Stimulated activated memory B cell treated with anti-CD40 and anti-IgM and Interleukin-4, amounts not matched to agents 10 μg/mL and 1 μg/mL and 100 μg/mL, for 72 hours (primary cell): ENCODE measurements at places on chromosomes 6 and 20.

GRCh38 chr6:154928325-154928922 lies 66.7 kb upstream of the TIAM2 start:
- ATAC-seq: peak; percentile 56

- no peak for ATAC-seq
Measured at GRCh38 chr6:111676383-111676782, 70.7 kb upstream of the TRAF3IP2 start.

- ATAC-seq: no peak
Measured at GRCh38 chr6:158556113-158556512, 3.8 kb upstream of the TMEM181 start.

- peak; percentile 28 for ATAC-seq
Measured at GRCh38 chr6:36742146-36742545, 44.5 kb downstream of the RAB44 start.

DNA sequence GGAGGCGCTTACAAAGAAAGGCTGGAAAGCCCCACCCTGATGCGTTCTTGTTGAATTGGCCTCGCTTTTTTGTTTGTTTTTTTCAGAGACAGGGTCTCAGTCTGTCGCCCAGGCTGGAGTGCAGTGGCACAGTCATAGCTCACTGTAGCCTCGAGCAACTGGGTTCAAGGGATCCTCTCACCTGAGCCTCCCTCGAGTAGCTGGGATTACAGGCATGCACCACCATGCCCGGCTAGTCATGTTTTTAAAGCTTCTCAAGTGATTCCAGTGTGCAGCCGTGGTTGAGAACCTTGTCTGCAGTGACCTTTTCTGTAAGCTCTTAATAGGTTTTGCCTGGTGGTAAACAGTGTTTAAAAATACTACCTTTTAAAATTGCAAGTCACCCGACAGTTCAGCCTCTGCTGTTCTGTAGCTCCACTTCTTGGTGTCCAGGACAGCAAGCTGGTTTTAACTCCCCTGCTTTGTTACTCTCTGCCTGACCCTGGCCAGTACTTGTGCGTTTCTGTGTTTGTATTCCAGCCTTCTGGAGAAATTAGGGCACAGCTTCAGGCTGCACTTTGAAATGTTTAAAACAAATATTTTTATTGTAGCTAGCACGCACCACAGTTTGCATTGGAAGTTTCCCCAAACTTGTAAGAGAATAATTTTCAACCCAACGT lies 54.4 kb downstream of the KDM1B start:
- no peak for ATAC-seq

GRCh38 chr20:57938158-57939108 lies 228.6 kb upstream of the PMEPA1 start:
- ATAC-seq: no peak

DNA sequence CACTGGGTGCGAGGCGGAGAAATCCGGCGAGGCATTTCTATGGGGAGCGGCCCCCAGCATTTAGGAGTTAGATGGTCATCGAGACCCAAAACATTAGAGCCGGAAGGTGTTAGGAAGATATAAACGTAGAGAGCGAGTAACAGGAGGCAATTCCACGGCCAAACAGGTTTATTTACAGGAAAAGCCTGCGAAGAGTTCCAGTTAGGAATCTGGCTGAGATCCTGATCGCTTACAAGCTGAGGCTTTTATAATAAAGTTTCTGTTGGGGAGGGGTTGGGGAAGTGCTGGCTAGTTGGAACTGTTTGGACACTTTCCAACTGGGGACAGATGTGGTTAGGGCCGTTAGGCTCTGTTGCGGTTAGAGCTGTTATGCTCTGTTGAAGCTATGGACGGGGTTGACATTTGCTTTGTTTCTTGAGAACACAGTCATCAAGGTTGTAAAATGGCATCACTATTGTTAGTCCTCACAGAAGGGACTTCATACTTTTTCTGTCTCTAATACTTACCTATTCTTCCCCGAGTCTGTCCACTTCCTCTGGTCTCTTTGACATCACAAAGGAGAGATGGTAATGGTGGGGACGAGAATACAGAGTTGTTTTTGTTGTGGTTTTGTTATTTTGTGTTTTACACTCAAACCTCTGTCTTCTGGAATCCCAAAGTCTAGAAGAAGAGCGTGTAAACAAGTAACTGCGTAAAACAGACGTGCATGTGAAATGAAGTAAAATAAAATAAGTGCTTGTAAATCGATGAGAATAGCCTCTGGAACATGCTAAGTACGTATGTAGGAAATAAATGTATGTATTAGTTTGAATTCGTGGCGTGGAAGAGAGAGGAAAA lies 554 bp upstream of the ZSCAN31 start:
- peak; percentile 85 for ATAC-seq

DNA sequence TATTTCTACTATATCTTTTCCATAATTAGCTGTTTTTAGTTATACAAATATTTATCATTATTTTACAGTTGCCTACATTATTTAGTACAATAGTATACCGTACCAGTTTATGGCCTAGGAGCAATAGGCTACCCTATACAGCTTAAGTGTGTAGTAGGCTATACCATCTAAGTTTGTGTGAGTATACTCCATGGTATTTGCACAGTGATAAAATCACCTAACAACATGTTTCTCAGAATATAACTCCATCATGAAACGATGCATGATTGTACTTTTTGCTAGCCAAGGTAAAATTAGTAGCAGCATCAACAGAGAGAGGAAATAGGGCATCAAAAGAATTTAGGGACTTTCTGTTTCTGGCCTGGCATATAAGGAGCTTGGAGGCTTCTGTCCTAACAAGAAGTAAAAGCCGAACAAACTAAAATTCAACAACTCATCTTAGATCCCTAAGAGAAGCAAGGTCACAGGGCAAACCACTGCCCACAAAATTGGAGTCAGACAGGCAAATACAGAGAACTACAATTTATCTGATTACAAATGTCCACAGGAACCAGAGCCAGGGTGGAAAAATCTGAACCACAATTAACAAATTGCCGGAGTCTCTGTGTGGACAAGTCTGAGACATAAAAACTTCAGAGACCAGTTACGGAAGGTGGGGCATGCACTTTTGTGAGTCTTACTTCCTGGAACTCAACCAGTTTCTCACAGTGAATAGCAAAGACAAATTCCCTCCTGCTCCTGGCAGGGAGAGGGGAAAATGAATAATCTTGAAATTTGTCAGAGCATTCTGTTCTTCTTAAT lies 671.4 kb downstream of the RFPL4B start:
- no peak for ATAC-seq

DNA sequence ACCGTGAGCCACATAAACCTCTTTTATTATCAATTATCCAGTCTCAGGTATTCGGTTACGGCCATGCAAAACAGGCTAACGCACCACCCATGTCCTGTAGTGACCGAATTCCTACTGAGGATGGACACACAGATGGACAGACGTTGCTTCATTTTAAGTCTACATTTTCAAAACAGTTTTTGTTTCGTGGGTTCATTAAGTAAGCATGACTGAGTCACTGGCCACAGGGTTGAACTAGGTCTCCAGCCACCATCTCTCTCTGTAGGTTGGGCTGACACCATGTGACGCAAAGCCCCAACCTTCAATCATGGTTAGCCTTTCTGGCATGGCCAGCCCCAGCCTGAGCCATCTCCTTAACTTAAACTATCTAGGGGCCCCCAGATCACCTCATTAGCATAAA lies 110.0 kb upstream of the SLC22A23 start:
- ATAC-seq: no peak

DNA sequence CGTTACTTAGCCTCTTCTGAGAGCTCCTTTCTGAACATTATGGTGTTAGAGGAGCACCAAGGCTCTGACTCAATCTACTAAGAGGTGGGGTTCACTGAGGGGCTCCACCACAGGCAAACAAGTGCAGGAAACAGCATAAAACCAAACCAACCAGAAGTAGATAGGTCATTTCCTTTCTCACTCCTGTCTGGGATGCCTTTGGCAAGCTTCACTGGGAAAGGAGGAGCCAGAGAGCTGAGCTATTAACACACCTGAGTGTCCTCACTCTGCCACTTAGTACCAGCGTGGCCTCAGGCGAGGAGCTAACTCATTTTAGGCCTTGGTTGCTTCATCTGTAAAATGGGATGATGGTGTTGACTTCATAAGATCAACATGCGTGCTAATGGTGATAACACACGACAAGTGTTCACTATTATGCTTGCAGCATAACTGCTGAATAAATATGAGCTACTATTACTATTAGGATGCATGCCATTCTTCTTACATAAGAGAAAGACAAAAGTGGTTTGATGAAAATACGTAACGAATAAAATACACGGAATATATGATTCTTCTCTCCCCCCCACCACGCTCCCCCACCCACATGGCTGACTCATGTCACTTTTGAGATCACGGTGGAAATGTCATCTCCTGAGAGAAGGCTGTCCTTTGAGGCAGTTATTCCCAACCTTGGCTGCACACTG lies 185.4 kb downstream of the BCAS1 start:
- ATAC-seq: no peak

DNA sequence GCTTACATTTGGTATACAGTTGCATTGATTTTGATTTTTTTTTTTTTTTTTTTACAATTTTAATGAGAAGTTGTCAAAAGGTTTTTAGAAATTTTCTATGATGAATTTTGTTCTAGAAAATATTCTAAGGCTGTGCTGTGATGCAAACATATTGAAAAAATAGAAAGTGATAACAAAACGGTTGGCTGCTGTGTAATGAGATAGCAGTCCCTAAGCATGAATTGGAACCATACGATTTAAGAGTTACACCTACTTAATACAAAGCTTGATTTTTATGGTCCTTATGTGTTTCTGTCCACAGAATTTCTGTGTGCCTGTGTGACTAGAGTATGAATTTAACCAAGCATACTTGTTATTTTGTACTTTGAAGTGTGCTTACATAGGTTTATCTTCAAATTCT lies 12.1 kb downstream of the HIVEP1 start:
- no peak for ATAC-seq

- no peak for ATAC-seq
Measured at GRCh38 chr20:12966468-12967085, 42.2 kb upstream of the SPTLC3 start.

- ATAC-seq: no peak
Measured at GRCh38 chr6:73157870-73158269, 67.4 kb downstream of the KHDC1L start.

GRCh38 chr20:63667858-63668257 lies 9.7 kb downstream of the RTEL1 start:
- ATAC-seq: peak; percentile 55

DNA sequence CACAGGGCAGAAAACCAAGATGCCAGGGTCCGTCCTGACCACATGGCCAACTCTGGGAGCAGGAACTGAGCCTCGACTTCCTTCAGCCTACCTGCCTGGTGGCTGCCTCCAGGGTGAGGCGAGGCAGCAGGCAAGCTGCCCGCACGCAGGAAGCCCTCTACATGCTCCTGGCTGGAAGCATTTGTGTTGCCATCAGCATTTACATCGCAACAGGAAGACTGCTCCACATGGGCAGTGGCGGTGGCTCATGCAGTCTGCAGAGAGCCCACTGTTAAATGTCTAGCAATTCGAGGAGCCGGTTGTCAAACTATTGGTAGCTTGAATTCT lies 233.8 kb downstream of the SYNDIG1 start:
- ATAC-seq: no peak

DNA sequence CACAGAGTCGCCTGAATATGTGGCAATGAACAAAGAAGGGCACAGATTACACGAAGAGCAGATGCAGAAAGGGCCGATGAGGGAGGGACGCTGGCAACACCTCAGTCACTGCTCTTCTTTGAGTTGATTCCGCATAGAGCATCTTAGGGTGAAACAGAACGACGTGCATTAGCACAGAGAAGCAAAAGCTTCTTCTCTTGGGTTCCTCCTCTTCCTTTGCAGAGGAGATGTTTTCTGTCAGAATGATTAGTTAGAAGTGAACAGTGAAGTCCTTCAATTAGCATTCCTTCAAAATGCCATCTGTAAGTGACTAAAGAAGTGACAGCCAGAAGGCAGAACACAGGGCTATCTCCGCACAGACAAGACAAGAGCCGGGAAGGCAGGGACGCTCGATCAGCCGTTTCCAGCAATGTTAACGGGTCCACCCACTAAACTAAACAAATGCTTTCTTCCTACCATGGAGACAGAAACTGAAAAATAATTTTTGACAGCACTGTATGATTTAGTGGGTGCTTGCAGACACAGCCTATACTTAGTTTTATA lies 219.8 kb upstream of the AGPAT4 start:
- no peak for ATAC-seq

GRCh38 chr20:2866236-2866635 lies 7.0 kb upstream of the PTPRA start:
- ATAC-seq: no peak

DNA sequence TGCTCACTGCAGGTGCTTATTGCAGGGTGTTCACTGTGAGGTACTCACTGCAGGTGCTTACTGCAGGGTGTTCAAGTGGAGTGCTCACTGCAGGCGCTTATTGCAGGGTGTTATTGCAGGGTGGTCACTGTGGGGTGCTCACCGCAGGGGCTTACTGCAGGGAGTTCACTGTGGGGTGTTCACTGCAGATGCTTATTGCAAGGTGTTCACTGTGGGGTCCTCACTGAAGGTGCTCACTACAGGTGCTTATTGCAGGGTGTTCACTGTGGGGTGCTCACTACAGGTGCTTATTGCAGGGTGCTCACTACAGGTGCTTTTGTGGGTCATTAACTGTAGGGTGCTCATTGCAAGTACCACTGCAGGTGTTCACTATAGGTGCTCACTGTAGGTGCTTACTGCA lies 20.2 kb downstream of the APMAP start:
- no peak for ATAC-seq

DNA sequence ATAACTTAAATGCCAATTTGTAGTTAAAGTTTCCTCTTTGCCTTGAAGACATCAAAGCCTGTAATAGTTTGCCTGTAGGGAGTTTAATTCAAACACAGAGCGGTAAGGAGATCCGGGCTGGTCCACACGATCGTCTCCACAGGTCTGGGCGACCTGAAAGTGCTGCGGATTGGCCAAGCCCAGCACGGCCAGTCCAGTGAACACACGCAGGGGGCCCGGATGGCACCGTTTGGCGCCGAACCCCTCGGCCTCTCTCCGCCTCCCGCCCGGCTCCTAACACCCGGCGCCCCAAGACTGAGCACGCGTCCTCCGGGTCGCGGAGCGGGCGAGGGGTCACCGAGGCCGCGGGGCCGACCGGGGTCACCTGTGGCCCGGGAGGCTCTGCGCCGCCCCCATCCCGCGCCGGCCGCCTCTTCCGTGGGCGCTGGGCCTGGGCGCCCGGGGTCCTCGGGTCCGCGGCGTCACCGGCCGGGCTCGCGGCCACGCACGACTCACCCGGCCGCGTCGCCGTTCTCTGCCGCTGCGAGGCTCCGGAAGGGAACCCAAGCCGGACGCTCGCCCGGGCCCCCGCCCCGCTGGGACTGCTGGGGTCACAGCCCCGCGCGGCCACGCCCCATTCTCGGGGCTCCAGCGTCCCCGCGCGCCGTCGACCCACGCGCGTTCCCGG lies 481 bp downstream of the SERPINB6 start:
- peak; percentile 91 for ATAC-seq

- ATAC-seq: no peak
Measured at GRCh38 chr6:168589275-168589674, 148.3 kb downstream of the SMOC2 start.

DNA sequence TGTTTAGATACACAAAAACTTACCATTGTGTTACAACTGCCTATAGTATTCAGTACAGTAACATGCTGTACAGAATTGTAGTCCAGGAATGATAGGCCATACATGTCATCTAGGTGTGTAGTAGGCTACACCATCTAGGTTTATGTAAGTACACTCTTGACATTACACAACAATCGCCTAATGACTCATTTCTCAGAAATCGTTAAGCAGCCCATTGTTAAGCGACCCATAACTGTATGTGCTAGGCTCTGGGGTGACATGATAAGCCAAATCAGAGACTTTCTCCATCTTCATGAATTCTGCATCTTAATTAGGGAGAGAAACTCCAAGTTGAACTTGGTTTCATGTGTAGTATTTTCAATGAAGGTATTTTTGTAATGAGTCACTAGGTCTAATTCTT lies 17.2 kb downstream of the STK35 start:
- peak; percentile 94 for ATAC-seq
